ENCODE measurements at places on chromosomes 6 and 20.

DNA sequence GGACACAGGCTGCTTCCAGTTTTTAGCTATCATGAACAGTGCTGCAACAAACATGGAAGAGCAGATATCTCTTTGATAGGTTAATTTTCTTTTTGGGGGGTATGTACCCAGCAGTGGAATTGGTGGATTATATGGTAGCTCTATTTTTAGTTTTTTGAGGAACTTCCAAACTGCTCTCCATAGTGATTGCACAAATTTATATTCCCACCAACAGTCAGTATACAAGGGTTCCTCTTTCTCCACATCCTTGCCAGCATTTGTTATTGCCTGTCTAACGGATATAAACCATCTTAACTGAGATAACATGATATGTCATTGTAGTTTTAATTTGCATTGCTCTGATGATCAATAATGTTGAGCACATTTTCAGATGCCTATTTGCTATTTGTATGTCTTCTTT is 237.6 kb downstream of the MMUT start:
- no peak for DNase-seq

DNA sequence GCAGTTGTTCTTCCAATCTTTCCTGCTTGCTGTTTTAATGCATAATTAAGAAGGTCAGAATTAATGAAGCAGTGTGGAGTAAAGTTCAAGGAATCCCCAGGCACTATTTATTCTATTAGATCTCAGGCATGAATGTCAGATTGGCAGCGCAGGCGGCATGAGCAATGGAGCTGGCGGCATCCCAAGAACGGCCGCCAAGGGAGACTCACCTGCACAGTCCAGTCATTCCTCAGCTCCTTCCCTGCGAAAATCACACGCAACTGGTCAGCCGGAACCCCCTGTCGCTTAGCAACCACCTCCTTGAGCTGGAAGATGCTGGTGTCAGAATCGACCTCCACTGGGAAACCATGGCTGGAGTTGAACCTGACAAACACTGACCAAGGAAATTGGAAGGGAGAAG is 284.5 kb downstream of the PRKN start:
- no peak for DNase-seq

DNA sequence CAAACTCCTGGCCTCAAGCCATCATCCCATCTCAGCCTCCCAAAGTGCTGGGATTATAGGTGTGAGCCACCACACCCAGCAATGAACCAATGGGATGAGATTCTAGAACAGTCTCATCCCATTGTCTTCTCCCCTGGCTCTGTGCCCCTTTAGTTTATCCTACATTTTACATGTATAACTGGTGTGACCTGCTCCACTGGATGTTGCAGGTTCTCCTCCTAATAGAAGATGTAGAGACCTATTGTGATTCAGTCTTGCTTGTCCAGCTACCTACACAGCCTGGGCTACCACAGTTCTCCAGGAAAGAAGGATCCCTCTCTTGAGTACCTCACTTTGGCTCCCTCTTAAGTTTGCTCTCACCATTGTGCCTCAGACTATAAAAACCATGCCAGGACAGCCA is 2.0 kb upstream of the FKBPL start:
- DNase-seq = no peak

DNA sequence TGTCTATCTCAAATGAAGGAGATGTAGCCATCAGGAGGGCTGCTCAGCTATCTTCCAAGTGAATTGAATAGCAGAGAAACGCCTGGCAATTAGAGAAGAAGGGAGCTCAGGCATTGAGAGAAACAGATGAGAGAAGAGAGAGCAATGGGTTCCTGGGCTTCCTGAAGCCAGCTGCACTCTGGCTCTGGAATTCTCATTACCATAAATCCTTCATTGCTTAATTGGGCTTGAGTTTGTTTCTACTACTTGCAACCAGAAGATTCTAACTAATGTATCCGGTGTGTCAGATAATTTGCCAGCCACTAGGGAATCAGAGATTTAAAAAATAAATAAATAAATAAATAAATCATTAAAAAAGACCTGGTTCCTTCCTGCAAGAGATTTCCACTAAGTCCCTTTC is 25.0 kb upstream of the CDKAL1 start:
- DNase-seq = no peak

DNA sequence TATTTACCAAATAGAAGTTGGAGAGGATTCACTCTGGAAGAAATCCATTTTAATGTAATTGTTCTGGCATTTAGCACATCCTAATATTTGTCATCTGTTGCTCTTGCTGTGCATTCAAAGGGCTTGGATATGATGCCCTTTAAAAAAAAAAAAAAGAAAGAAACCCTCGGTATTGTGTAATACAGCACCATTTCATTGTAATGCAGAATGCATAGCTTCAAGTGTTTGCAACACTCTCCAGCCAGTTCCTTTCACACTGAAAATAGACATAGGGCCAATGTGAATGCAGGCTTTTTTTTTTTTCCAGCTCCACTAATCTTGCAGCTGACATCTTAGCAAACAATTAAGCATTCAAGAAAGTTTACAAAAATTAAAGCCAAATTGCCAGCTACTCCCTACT is 197.4 kb upstream of the POU3F2 start:
- no peak for DNase-seq

DNA sequence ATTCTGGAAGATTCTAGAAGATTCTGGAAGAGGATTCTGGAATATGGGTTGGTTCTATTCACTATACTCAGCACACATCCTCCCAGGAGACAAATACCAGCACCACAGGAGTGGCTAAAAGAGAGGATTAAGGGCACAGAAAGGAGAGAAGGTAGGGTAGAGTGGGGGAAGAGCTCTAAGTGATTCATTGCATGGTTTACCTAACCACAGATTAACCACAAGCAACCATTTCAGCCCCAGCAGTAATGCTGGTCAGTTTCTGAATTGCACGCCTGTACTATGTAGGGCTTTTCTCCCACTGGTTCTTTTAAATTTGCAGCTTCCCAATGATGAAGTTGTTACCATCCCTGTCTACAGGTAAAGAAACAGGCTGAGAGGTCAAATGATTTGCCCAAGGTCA is 192.7 kb upstream of the PMEPA1 start:
- DNase-seq = no peak

DNA sequence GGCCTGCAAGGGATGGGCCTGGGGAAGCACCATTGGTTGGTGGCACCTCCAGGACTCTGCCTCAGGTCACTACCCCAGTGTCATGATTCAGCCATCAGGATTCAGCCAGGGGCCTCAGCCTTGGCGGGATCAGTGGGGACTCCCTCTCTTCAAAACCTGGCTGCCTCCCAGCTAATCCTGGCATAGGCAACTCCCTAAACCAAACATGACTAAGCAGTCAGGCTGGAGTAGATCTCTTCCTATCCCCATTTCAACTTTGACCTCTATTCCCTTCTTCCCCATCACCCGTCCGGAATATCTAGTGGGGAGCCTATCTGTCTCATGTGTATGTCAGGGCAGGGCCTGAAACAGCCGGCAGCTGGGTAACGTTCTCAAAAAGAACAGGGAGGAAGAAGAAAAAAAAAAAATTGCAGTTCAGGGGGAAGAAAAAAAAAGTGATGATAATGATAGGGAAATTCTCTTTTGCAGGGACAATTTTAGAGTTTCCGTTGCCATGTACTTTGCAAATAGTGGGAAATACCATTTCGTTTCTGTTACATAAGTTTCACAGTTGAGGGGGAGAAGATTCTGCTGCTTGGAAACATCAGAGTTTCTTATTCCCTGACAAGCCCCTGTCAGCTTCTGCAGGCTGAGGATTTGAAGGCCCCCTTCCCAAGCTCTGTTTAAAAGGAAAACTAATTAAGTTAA is 4.1 kb upstream of the PREX1 start:
- DNase-seq = no peak

- no peak for DNase-seq
Measured at GRCh38 chr6:40442591-40442990, 144.6 kb downstream of the LRFN2 start.

Data from NCI-H1417 treated with DMSO at 0.1 percent for 48 hours (cell line).